ENCODE measurements at places on chromosomes 16 and 17. TPM values are rescaled to one million over a fixed set of nuclear protein-coding genes. Genes with fewer than 3 reads are reported as not detected.

Gene KCNJ2
- total RNA-seq = 10.8 TPM

Gene NME2
- 468 TPM for total RNA-seq

Gene KRTAP17-1
- not detected for total RNA-seq

DNA sequence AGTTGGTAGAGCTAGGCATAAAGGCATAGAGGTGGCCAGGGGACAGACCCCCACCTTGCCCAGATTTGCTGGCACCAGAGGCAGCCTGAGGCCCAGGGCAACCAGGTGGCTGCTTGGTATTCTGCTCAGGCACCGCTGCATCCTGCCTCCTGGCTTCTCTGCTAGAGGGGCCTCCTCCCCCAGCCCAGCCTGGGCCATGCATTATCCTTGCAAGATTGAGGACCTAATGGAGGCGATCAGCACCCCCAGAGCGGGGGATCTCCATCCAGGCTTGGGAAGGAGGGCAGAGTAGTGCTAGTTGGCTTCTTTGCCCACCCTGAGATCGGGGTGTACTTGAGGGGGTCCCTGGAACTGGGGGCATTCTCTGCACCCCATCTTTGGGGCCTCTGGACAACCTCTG lies 23.8 kb downstream of the CDK5RAP3 start:
- no peak overlapping the region for H3K4me3 ChIP-seq
- H3K36me3 ChIP-seq = no peaks in the 10 kb centered on the region
- H3K27ac ChIP-seq = no peak overlapping the region
- no peaks in the 10 kb centered on the region for H3K4me1 ChIP-seq

DNA sequence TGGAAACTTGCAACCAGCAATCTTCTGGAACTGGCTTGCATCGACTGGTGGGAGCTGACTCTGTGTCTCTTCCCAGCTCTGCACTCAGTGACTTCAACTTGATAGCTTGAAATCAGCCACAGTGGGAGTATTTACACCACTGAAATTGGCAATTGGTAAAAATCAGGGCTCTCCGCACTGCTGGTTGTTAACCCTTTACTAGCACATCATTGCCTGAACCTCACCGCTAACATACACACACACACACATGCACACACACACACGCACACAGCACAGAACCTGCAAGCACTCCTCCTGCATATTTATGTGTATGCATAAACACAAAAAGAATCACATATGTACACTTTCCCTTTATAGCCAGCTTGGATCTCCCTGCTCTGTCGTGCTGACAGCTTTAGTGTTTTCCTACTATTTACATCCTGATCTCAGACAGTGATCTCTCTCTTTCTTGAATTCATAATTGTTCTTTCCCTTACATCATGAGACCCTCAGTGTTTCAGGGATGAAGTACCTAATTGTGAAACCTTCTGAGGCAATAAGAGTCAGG lies 7.9 kb upstream of the TMIGD1 start:
- H3K4me1 ChIP-seq = peaks cover 27% of the 10 kb centered on the region
- no peak for DNase-seq
- no peak overlapping the region for H3K4me3 ChIP-seq
- no peaks in the 10 kb centered on the region for H3K27me3 ChIP-seq
- H3K27ac ChIP-seq = no peak overlapping the region
- no peaks in the 10 kb centered on the region for H3K36me3 ChIP-seq
